Kidney (tissue), 22 donors: ENCODE measurements at places on chromosomes 3 and 15. TPM values are rescaled to one million over a fixed set of nuclear protein-coding genes. Genes with fewer than 3 reads are reported as not detected.

UNC13C gene
- total RNA-seq: 0.19 TPM

TLR9 gene
- total RNA-seq: 0.94 TPM

LRRIQ4 gene
- not detected for total RNA-seq

PPP1R14D gene
- total RNA-seq: not detected

KLHL6 gene
- total RNA-seq: 9.8 TPM

CSTA gene
- total RNA-seq: 4.6 TPM

STARD5 gene
- total RNA-seq: 4.1 TPM

CPNE9 gene
- total RNA-seq: 0.16 TPM

MEX3B gene
- 0.91 TPM for total RNA-seq

EOMES gene
- 1.3 TPM for total RNA-seq
